ENCODE measurements at places on chromosomes 6 and 20.

- DNase-seq: no peak
These were observed 3.3 kb downstream of the TM9SF4 start for GRCh38 chr20:32112841-32113240.

DNA sequence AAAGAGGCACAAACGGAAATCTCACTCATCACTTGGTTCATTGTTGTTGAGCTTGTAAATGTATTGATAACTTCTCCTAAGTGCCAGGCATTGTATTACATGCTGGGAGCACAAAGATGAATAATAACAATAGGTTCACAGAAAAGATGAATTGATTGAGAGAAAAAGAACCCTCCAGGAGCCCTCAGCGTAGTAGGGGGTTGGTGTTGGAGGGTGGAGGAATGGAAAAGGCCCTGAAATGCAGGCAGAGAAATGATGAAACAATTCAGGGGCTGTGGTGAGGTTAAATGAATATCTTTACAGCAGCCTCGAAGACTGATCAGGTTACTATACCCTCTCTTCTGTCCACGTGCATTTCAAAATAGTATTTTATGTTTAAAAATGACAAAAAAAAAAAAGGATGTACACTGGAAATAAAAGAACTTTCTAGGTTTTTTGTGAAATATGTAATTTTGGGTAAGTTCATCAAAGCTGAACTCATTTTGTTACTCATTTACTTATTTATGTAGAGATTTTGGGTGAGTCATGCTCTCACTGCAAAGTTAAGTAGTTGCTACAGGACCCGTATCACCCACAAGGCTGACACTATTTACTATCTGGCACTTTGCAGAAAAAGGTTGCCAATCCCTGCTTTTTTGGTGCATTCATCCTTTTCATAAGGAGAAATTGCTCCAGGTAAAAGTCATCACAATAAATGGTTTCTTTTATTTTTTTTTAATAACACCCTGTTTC is 277.3 kb downstream of the ZNF217 start:
- no peak for DNase-seq

DNA sequence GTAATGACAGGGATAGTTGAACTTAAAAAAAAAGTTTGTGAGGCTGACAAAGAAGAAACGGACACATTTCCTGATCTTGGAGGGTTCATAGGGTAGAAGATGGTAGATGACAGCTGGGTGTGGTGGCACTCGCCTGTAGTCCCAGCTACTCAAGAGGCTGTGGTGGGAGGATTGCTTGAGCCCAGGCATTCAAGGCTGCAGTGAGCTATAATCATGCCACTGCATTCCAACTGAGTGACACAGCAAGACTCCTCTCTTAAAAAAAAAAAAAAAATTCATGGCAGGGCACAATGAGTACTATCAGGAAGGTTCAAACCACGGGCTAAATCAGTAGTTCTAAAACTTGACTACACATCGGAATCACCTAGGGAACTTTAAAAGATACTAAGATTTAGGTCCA is 2.0 kb upstream of the MICA start:
- peak; percentile 65 for DNase-seq

GRCh38 chr6:127475823-127476176 is 16.6 kb upstream of the KIAA0408 start:
- no peak for DNase-seq

GRCh38 chr20:19966840-19967239 is 50.3 kb upstream of the NAA20 start:
- DNase-seq: no peak

GRCh38 chr6:25614052-25614451 is 38.0 kb upstream of the SCGN start:
- DNase-seq: no peak

Data from keratinocyte (primary cell).